Cardiac atrium fibroblast (primary cell): ENCODE measurements at places on chromosomes 7 and 10. TPM values are rescaled to one million over a fixed set of nuclear protein-coding genes. Genes with fewer than 3 reads are reported as not detected.

The HOXA9 gene
- total RNA-seq = not detected in 2 replicates

The PON1 gene
- not detected in 2 replicates for total RNA-seq

The VSTM4 gene
- 3.1 and 3.6 TPM in 2 replicates for total RNA-seq

The HTR7 gene
- total RNA-seq = 2.2 and 2.4 TPM in 2 replicates

The KIAA1217 gene
- total RNA-seq = 1.1 and 2.2 TPM in 2 replicates

The FRG2B gene
- total RNA-seq = not detected in 2 replicates

The CAV2 gene
- total RNA-seq = 66.9 and 76.2 TPM in 2 replicates

The MYH16 gene
- total RNA-seq = not detected in 2 replicates

The ZKSCAN5 gene
- 7.5 and 9.2 TPM in 2 replicates for total RNA-seq

The C10orf67 gene
- total RNA-seq = not detected in 2 replicates

The AMPH gene
- 0.97 and 1.1 TPM in 2 replicates for total RNA-seq

The SPDYE5 gene
- total RNA-seq = not detected in 2 replicates

The PIK3CG gene
- under 0.01 and 1.1 TPM in 2 replicates for total RNA-seq

The GDF2 gene
- total RNA-seq = not detected in 2 replicates

The HOXA5 gene
- not detected in 2 replicates for total RNA-seq

The RNF148 gene
- 0.32 and 1.1 TPM in 2 replicates for total RNA-seq

The CAPZA2 gene
- 116 and 123 TPM in 2 replicates for total RNA-seq

The GRID1 gene
- total RNA-seq = not detected in 2 replicates

The SYT15B gene
- total RNA-seq = under 0.01 and 0.16 TPM in 2 replicates
